ENCODE measurements at places on chromosomes 12 and 14.

GRCh38 chr14:75720842-75721498, 59.9 kb downstream of the TTLL5 start:
- no peak for DNase-seq

DNA sequence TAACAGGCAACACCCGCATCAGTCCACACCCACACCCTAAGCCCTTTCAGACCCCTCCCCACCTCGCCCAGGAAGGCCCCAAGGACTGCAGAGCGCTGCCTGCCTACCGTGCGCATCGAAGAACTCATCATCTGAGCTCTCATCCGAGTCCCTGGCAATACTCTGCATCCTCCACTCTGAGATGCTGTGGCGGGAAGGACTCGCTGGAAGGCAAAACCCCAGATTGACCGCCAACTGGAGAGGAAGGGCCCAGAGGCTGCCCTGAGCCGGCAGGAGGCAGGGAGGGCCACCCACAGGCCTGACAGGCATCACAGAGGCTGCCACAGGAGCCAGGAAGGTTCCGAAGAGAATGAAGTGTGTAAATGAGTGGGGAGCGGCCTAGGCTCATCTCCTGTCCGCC, 23.8 kb downstream of the ARL6IP4 start:
- no peak for DNase-seq

- no peak for DNase-seq
Measured at GRCh38 chr14:98953551-98954348, 318.2 kb downstream of the BCL11B start.

DNA sequence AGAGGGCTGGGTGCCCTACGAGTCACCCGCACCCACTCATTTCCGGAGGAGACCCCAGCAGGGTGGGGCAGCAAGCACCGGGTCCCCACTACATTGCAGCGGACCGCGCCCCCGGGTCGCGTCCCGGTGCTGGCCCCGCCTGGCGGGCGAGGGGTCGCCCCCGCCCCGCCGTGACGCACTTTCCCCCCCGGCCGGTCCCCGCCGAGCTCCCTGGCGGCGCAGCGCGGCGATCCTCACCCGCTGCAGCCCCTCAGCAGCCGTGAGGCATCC, 106.1 kb downstream of the PRICKLE1 start:
- no peak for DNase-seq

DNA sequence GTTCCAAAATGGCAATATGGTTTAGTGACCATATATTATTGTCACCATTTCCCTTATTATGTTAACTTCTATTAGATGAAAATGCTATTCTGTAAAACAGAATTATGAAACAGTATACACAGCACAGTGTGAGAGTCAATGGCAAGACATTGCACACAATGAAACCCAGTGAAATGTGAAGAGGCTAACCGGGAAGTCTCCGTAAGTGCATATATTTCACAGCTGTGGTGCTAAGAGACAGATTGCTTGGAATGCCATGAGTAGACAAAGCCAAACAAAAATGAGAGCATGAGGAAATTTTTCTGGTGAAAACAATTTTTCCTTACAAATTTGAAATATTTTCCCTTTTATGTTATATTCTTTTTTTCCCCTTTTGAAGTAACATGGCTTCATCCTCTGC, 49.4 kb downstream of the DYRK2 start:
- DNase-seq = no peak

- DNase-seq = peak; percentile 46
Measured at GRCh38 chr14:71321574-71322315, 414.5 kb downstream of the PCNX1 start.

GRCh38 chr14:99381688-99382060, 99.0 kb downstream of the SETD3 start:
- DNase-seq = no peak

Data from HS-5 (cell line).